Ovary (tissue), 10 donors: ENCODE measurements at places on chromosomes 7 and 10. TPM values are rescaled to one million over a fixed set of nuclear protein-coding genes. Genes with fewer than 3 reads are reported as not detected.

GRCh38 chr10:73253225-73253555 lies 746 bp upstream of the MRPS16 start:
- DNase-seq = no peak

DNA sequence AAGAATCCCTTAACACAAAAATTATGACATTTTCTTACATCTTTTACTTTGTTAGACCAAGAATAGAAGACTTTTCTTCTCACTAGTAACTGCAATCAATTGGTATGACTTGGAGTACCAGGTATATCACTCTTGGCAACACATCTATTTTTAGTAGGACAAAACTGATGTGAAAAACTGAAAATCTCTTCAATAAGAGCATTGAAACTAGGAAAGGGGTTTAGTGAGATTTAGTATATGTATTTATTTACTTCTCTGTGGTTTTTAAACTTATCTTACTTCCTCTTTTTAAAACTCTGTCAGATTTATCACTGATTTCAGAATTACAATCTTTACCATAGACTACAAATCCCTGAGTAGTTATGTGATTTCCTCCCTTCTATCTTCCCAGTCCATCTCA lies 366.2 kb downstream of the PCDH15 start:
- no peak for DNase-seq

DNA sequence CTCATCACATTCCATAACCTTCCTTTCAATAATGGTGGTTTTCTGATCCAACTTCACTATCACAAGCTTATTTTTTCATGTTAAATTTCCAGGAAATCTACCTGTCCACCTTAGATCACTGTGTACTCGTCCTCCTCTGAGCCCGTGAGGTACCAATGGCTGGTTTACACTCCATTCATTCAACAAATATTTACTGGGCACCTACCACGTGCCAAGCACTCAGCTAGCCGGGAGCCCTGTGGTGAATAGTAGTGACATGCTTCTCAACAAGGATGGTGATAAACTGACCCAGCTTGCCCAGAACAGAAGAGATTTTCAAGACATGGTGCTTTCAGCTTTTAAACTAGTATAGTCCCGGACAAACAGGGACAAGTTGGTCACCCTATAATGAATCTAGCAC lies 98.2 kb downstream of the FAM204A start:
- DNase-seq = no peak

GRCh38 chr7:105665684-105666083 lies 84.4 kb upstream of the EFCAB10 start:
- DNase-seq = no peak

GRCh38 chr7:110940756-110941155 lies 150.2 kb upstream of the LRRN3 start:
- no peak for DNase-seq

GRCh38 chr10:64546073-64546472 lies 1024.9 kb downstream of the REEP3 start:
- DNase-seq = no peak

GRCh38 chr7:96198047-96198636 lies 123.8 kb downstream of the SLC25A13 start:
- DNase-seq = no peak

DNA sequence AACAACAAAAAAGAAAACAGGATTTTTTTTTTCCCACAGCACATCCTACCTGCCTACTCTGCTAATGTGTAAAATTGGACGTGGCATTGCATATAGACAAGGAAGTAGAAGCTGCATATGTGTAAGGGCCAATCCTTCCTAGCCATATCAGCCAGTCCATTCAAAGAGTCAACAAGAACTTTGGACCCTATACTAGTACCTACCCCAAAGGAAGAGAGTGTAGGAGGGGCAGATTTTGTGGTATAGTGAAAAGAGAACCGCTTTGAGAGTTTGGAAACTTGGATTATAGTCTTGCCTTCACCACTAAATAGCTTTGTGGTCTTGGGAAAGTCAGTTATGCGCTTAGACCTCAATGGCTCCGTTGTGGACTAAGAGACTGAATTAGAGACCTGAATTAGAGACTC lies 12.1 kb upstream of the MCU start:
- DNase-seq = no peak

- no peak for DNase-seq
Observed at GRCh38 chr7:28745351-28745750, 212.8 kb downstream of the TRIL start.

DNA sequence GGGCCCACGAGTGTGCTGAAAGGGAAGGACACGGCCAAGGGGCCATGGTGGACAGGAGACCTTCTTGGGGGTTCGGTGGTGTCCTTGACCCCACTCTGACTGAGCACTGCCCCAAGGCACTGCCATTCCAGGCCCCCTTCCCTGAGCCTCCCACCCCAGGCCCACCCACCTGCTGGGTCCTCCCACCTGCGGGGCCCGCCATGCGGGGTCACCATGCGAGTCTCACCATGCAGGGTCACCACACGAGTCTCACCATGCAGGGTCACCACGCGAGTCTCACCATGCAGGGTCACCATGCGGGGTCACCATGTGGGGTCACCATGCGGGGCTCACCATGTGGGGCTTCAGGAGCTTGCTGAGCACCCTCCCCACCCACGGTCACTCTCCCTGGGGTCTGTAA lies 76.3 kb downstream of the LHPP start:
- no peak for DNase-seq

GRCh38 chr7:133836666-133837065 lies 290.5 kb upstream of the LRGUK start:
- no peak for DNase-seq

DNA sequence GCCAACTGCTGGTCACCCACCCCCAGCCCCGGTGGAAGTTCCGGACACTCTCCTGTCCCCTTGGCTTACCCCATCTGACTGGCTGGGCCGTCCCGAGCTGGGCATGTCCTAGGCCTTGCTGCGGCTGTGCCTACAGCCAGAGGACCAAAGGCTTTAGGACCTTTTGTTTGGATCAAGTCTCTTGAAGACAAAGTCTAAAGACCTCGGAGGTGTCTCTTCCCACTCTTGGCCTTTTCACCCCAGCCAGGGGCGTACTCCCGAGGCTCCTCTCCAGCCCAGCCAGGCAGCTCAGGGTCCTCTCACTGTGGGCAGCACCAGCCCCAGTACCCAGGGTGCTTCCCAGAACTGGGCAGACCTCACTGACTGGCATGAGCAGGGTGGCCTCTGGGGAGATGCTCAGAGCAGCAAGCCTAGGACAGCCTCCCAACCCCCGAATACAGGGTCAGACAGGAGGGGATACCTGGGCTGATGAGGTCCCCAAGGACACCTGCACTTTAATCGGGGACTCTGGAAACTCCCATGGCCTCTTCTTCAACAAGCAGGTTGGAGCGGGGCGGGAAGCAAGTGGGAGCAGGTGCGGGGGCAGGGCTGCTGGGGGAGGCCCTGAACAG lies 2.7 kb upstream of the PWWP2B start:
- DNase-seq = peak; percentile 43

DNA sequence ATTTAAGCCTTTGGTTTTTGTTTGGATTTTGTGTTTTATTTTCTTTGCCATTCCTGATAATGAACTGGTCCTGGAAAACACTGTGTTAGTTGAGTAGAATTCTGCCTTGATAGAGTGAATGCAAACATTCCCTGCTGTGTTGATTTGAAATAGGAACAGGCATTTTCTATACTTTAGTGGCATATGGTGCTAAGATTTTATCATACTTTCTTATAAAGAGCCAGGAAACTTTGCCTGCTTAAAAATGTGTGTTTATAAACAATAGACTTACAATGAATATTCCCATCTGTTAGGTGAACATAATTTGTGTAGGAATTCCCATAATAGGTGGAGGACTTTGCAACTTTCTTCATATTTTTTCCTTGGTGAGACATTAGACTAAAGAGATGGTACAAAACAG lies 333.3 kb downstream of the SDK1 start:
- DNase-seq = no peak

GRCh38 chr7:131555552-131556052 lies 826 bp downstream of the PODXL start:
- no peak for DNase-seq

The SFTPA1 gene
- total RNA-seq = 0.65 TPM

The DRGX gene
- total RNA-seq = not detected

The LOXL4 gene
- 5.5 TPM for total RNA-seq

The TACR2 gene
- 4.3 TPM for total RNA-seq

The NODAL gene
- total RNA-seq = not detected
